GM12892 (cell line): ENCODE measurements at places on chromosomes 3 and 15.
A peak's percentile ranks its signal among the peaks of the same experiment; 100 is the strongest.

DNA sequence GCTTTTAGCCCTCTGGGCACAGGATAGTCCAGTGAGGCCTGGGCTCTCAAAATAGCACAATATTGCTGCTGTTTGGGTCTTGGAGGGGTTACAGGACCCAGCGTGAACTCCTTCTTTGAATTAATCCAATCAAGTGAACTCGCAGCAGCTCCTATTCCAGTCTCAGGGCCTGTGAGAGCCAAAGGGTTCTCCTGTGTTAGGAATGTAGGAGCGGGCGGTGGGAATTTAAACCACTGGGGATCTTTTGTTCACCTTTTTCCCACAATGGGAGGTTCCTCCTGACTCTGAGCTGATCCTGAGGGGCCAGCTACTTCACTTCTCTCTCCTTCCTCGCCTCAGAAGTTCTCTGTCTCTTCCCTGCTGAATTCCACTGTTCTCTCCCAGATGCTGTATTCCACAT lies 504.0 kb downstream of the UNC13C start:
- DNase-seq, result no peak

DNA sequence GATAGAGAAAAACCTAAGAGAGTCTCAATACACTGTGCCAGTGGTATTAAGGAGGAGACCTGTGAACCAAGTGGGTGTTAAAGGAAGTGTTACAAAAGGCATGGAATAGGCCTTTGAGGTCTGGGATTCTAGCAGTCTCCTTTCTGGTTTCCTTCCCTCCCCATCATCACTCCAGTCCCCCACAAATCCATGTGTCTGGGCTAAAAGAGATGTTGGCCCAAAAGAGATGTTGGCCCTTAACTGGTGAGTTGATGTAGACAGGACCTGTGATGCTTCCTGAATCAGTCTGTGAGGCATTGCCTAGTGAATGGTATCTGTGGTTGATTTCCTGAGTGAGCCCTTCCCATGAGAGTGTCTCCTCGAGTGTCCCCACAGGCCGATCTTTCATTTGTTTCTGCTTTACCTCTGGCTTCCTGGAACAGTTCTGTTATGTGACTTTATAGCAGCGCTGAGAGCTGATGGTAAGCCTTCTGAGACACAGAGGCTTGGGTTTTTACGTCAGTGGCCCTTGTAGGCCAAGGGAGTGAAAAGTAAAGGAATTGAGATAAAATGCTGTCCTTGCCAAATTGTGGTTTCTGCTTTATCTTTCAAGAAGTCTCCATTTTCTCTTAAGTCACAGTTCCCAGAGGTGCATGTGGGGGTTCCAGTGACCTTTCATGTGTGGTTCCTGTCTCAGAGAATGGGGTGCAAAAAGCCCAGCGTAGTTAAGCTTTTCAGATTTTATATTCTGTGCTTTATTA lies 87.8 kb downstream of the KLHL25 start:
- no peak for DNase-seq

- peak; percentile 27 for DNase-seq
Measured at GRCh38 chr15:41416128-41416741, 660 bp upstream of the RTF1 start.

- no peak for DNase-seq
Measured at GRCh38 chr3:158158969-158159368, 49.1 kb downstream of the RSRC1 start.

GRCh38 chr3:120341658-120342346 lies 7.4 kb downstream of the LRRC58 start:
- DNase-seq, result no peak

- DNase-seq, result no peak
Measured at GRCh38 chr3:165347526-165347925, 151.3 kb upstream of the SLITRK3 start.

GRCh38 chr15:25501828-25502446 lies 63.1 kb upstream of the UBE3A start:
- no peak for DNase-seq
